Calu3 (cell line): ENCODE measurements at places on chromosomes 11 and 22.

GRCh38 chr11:79438631-79439409, 2.0 kb downstream of the TENM4 start:
- no peak for DNase-seq

GRCh38 chr11:6472934-6473333, 807 bp downstream of the TRIM3 start:
- no peak for DNase-seq

DNA sequence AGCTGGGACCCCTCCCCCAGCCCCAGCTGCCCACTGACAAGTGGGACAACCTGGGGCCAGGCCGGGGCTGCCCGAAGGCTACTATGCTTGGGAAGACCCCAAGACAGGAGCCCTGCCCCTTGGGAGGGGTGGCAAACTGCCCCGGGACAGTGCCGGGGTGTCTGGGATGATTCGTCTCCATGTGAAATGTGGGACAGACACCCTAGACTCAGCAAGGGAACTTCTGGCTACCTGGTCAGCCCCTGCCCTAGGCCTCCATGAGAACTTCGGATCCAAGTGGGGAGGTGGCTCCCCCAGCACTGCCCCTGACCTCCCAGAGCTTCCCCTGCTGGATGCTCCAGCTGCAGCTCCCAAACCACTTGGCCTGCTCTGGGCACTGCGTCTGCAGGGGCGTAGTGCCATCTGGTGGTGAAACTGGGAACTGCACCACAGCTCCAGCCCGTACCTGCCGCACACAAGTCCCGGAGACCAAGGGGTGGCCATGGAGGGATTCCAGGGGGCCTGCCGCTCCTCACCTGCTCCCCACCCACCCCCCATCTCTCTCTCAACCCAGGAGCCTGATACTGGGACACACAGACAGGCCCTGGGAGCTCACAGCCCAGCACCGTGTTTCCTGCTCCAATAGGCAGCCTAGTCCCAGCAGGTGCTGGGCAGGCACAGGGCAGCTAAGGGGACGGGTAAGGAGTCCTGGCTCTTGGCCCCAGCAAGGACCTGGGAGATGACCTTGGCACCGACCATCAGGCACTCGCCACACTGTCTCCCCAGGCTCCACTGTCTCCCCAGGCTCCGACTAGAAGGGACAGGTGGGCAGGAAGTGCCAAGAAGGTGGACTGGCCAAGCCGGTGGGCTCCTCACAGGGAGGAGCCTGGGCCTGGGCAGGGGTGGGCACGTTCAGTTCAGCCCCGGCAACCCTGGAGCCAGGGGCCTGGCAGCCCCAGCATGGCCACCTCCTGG, 194.1 kb downstream of the IGLL1 start:
- peak; percentile 88 for DNase-seq

DNA sequence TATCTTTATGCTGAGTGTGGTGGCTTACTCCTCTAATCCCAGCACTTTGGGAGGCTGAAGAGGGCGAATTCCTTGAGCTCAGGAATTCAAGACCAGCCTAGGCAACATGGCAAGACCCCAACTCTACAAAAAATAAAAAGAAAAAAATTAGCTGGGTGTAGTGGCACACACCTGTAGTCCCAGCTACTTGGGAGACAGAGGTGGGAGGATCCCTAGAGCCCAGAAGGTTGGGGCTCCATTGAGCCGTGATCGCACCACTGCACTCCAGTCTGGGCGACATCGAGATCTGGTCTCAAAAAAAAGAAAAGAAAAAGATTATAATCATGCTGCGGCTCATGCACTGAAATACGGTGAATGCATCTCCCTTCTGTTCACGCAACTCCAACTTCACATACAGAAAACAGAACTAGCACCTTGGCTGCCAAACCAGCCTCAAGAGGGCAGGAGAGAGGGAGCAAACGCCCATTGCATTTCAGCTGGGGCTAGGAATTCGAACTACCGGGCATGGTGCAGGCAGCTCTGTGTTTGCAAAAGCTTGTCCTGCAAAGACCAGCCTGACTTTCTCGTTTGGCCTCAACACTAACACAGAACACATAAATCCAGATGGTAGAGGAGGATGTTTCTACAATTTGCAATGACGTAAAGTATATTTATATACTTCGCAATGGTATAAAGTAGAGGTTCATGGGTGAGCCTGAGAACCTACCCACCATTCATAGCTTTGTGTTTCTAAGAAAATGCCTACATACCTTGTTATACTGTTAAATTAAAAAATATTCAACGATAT, 6.3 kb upstream of the SYNGR1 start:
- peak; percentile 71 for DNase-seq

GRCh38 chr11:23866641-23867040, 630.2 kb upstream of the LUZP2 start:
- no peak for DNase-seq

DNA sequence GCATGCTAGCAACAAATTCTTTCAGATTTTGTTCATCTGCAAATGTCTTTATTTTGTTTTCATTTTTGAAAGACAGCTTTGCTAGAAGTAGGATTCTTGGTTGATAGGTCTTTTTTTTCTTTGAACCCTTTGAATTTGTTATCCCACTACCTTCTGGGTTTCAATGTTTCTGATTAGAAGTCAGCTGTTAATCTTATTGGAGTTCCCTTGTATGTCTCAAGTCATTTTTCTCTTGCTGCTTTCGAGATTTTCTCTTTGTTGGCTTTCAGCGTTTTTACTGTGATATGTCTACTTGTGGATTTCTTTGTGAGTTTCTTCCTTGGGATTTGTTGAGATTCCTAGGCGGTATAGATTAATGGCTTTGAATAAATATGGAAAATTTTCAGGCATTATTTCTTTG, 27.2 kb upstream of the MS4A8 start:
- no peak for DNase-seq

GRCh38 chr11:77410076-77410827, 63.6 kb downstream of the PAK1 start:
- no peak for DNase-seq

- DNase-seq: no peak
Measured at GRCh38 chr11:113247221-113247620, 67.2 kb upstream of the TTC12 start.

DNA sequence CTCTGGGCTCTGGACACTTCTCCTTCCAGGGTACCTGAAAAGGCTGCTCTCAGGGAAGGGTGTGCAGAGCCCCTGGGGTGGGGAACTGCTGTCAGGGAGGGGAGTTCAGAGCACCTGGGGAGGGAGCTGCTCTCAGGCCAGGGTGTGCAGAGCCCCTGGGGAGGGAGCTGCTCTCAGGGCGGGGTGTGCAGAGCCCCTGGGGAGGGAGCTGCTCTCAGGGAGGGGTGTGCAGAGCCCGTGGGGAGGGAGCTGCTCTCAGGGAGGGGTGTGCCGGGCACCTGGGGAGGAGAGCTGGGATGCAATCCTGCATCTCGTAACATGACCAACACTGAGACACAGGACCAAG, 764.2 kb downstream of the BRD1 start:
- no peak for DNase-seq

- peak; percentile 35 for DNase-seq
Measured at GRCh38 chr11:47552056-47552565, 821 bp downstream of the CELF1 start.

- DNase-seq: no peak
Measured at GRCh38 chr11:10319702-10320558, 15.1 kb downstream of the ADM start.

DNA sequence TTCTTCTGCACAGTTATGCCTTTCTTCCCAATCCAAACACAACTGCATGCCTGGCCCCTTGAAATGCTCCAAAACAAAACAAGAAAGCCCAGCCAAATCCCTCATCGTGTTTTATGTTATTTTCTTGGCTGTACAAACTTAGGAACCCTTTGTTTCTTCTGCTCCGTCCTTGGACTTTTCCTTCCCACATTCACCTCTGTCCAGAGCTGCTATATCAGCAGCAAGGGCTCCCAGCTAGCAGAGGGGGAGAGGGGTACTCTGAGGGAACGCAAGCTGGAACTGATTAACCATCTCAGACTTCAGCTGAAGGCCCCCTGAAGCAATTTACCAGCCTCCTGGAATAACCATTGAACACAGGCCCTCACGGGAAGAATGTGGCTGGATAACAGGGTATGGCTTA, 214.7 kb downstream of the TENM4 start:
- DNase-seq: no peak

DNA sequence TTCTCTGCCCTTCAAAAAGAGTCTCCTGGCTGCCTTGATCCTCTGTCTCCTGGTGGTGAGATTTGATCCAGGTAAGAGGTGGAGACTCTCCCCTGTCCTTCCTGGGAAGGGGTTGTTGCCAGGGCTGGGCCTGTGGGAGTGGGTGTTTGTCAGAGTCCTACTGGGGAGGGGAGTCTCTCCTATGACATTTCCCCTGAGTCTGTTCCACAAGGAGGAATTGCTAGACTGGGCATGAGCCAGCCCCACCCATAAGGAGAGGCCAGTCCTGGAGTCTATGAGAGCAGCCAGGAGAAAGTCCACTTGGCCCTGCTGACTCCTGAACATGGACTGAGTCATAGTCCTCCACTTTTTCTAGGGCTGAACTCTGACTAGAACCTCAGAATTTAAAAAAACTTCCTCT, 7.4 kb downstream of the PEX26 start:
- no peak for DNase-seq

- DNase-seq: no peak
Measured at GRCh38 chr11:74687237-74688023, 43.8 kb downstream of the CHRDL2 start.

GRCh38 chr22:38202437-38203089, 769 bp downstream of the MAFF start:
- peak; percentile 80 for DNase-seq

GRCh38 chr11:69312453-69313404, 18.8 kb downstream of the MYEOV start:
- DNase-seq: no peak

DNA sequence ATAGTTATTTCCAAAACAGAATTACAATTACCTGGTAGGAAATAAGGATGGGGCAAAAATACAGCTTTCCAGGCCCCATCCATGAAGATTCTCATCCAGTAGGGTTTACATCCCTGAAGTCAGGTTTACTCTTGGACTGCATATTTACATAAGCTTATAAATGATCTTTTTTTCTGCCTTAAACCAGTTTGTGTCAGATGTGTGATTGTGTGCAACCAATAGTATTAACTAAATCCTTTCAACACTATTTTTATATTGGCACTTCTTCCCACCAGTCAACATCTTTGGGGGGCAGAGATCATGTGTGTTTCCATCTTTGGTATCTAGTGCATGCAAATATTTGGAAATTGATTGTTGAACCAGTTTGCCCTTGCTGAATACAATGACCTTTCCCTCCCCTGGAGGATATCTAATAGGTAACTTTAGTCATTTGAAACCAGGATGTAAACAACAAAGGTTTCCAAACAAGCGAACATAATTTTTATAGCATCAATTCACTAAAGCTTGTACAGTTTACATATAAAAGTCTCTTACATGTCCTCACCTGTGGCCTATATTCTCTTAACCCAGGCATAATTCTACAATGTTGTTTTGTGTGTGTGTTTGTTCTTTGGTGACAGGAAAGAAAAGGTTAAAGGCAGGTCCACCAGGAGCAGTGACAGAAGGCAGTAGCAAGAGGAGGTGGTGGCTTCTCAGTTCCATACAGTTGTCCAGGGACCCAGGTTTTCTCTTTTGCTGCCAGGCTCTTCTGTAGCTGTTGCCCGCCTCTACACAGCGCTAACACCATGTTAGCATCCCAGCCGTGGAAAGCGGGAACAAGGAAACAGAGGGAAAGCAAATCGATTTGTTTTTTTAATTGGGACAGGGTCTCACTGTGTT, 1.7 kb upstream of the ME3 start:
- no peak for DNase-seq

DNA sequence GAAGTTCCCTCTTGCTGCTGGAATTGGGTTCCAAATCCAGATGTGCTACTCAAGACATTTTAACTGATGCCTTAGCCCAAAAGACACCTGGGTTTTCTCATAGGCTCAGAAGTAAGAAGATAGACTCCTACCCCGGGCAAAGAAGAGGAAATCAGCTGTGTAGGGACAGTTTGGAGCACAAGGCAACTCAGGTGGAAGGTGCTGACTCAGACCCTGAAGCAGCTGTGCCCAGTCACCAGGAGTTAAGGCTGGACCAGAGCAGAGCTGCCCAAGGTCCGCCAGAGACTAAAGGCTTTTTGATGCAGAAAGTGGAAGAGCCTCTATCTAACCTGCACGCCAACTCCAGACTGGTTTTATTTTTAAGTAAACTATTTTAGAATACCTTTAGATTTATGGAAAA, 20.6 kb upstream of the RAB1B start:
- DNase-seq: no peak

DNA sequence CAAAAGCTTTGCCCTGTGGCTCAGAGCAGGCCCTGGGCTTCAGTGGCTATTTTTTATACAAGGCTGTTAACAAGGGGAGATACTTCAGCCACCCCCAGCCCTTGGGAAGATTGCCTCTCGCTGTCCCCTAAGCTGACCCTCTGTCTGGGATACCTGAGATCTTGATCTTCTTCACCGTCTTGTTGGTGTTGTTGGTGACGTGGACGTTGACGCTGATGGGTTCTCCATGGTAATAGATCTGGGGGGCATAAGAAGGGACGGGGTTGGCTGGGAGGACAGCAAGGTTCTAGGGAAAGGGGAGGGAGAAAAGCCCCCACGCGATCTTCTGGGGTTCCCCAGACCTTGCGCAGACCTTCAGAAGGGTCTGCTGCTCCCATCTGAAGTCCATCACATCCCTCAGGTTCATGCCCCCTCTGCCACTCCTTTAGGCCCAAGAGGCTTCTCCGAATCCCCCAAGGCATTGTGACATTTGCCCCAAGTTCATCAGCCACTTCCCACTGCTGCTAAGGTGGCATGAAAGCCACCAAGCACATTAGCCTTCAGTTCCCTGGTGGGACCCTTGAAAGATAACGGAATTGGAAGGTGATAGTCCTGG, 36.7 kb downstream of the TPBGL start:
- no peak for DNase-seq

- DNase-seq: no peak
Measured at GRCh38 chr11:125226706-125227105, 62.2 kb downstream of the PKNOX2 start.

- peak; percentile 70 for DNase-seq
Measured at GRCh38 chr22:38239101-38239761, 33.6 kb downstream of the TMEM184B start.

DNA sequence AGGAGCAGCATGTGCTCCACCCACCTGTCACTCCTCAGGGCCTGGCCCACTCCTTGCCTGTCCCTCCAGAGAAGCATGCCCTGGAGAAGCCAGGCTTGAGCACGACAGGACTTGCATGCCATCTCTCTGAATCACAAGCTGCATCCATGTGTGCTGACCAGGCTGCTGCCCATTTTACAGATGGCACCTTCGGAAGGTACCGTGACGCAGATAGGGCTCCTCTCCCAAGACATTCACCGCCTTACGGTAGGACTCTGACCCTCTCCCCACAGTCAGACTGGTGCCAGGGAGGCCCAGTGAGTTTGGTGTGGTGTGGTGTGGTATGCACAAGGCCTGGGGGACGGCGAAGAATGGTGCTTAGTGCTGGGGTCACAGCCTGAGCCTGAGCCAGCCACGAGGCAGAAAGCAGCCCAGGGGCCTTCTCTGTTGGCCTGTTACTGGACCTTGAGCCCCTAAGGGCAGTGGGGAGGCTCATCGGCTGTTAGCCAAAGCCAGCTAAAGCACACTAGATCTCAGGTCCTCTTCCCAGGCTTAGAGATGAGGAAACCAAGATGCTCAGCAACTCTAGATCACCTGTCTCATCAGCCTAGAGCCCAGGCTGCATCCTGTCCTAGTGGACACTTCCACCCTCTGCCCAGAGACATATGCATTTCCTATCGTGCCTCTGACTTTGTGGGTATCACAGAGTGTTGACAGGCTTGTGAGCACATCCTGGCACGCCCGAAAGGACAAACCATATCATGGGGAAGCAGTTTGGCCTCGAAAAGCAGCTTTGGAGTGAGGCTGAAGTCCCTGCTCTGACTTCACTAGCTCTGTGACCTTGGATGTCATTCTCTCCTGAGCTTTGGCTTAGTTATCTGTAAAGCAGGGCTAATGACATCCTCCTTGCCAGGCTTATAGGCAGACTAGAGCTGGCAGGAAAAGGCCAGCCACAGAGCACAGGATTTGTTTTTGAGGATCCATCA, 17.8 kb downstream of the CYB5R2 start:
- DNase-seq: no peak
